ENCODE measurements at places on chromosomes 1 and 21. TPM values are rescaled to one million over a fixed set of nuclear protein-coding genes. Genes with fewer than 3 reads are reported as not detected.

NGF gene
- total RNA-seq: not detected

IFI44 gene
- total RNA-seq: 43.1 TPM

DNA sequence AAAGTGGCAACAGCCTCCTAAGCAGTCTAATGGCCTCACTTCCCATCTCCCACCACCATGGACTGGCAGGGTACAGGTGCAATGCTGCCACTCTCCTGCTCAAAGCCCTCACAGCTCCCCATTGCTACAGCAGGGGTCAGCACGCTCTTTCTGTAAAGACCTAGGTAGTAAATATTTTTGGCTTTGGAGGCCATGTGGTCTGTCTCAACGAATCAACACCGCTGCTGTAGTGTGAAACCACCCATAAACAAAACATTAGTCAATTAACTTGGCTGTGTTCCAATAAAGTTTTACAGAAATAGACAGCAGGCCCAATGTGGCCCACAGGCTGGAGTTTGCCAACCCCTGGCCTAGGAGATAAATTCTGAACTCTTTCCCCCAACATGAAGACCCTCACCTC lies 44.6 kb upstream of the TMEM125 start:
- H3K4me3 ChIP-seq: no peak overlapping the region
- peaks cover 3% of the 10 kb centered on the region for H3K4me1 ChIP-seq
- no peaks in the 10 kb centered on the region for H3K36me3 ChIP-seq
- no peak overlapping the region for H3K27ac ChIP-seq

DNA sequence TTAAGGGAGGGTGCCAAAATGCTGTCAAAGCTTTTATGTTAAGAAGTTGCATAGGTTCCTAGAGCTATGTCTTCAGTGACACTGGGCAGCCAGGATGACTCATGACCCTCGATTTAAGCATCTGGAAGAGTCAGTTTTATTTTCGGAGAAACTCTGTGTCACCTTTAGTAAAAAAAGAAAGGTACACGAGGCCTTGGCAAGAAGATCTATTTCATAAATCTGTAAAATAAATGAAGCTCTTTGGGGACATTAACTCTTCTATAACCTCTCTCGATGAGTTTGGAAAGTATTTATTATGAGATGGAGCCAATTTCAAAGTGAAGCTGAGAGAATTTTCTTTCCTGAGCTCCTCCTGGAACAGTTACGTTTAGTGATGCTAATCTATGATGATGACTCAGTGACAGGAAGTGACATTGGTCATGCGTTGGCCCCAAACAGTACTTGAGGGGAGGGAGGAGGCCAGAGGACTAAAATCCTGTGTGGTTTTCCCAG lies 156.5 kb downstream of the HLX start:
- H3K27me3 ChIP-seq: peaks cover 2% of the 10 kb centered on the region
- no peak overlapping the region for H3K27ac ChIP-seq
- no peak overlapping the region for H3K4me3 ChIP-seq
- no peak for DNase-seq
- no peaks in the 10 kb centered on the region for H3K36me3 ChIP-seq
- H3K4me1 ChIP-seq: no peaks in the 10 kb centered on the region

- no peak overlapping the region for H3K27ac ChIP-seq
- H3K27me3 ChIP-seq: no peaks in the 10 kb centered on the region
- no peak overlapping the region for H3K4me3 ChIP-seq
- H3K36me3 ChIP-seq: peaks cover 67% of the 10 kb centered on the region
- DNase-seq: no peak
Measured at GRCh38 chr1:232974971-232975370, 24.6 kb downstream of the NTPCR start.

Measured in activated CD4-positive, alpha-beta T cell treated with anti-CD3 and anti-CD28 coated beads for 36 hours (primary cell).